ENCODE measurements at places on chromosomes 11 and 22. TPM values are rescaled to one million over a fixed set of nuclear protein-coding genes. Genes with fewer than 3 reads are reported as not detected.

INSC gene
- total RNA-seq, result 1.0 TPM

DEPDC5 gene
- total RNA-seq, result 23.6 TPM

CHKA gene
- total RNA-seq, result 7.1 TPM

OR1S1 gene
- total RNA-seq, result not detected

RBMXL2 gene
- not detected for total RNA-seq

Data from activated naive CD4-positive, alpha-beta T cell treated with anti-CD3 and anti-CD28 coated beads for 36 hours (primary cell).